ENCODE measurements at places on chromosomes 6 and 20.

DNA sequence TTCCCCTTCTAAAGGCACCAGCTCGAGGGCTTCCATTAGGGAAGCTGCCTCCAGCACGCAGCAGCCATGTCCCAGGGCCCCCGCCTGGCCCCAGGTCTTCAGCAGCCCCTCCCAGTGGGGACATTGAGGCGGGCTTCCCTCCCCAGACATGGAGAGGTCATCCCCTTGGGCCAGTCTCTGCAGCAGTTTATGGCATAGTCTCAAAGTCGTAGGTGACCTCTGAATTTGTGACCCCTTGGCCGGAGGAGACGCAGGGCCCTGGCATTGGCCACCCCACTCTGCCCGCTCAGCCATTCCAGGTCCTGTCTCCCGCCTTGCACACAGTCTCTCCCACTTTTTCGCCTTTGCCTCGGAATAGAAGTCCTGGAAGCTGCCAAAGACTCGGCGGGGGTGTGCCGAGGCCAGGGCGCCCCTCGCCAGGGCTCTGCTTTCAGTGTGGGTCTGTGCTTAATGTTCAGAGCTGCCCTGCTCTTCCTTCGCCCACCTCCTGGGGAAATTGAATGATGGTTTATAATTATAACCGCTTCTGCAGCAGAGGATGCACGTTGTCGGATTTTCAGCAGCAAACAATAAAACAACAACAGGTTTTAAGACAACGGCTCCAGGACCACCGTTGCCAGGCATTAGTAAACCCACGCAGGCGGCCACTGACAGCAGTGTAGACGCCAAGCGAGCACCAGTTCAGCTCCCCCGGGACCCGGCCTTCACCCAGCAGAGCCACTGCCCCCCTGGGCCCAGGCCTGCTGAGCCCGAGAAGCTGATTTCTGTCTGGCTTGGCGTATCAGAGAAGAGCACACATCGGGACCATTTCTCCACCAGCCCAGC lies 187.0 kb downstream of the TAF4 start:
- DNase-seq, result no peak

DNA sequence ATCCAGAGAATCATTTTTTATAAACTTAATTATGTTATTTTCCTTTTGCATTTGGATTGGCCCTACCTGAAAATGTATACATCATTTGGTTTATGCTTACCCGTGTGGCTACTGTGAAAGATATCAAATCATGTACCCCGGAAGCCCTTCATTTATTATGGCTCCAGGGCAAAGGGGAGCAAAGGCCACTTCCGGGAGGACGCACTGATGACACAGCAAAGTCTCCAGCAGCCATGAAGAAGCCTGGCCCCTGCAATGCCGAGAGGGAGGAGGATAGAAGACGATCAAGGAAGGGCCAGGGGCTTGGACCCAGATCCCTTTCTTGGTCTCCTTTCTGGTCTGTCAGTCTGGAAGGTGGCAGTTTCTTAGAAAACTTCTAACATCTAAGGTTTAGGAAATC lies 380.3 kb upstream of the AGPAT4 start:
- DNase-seq, result no peak

DNA sequence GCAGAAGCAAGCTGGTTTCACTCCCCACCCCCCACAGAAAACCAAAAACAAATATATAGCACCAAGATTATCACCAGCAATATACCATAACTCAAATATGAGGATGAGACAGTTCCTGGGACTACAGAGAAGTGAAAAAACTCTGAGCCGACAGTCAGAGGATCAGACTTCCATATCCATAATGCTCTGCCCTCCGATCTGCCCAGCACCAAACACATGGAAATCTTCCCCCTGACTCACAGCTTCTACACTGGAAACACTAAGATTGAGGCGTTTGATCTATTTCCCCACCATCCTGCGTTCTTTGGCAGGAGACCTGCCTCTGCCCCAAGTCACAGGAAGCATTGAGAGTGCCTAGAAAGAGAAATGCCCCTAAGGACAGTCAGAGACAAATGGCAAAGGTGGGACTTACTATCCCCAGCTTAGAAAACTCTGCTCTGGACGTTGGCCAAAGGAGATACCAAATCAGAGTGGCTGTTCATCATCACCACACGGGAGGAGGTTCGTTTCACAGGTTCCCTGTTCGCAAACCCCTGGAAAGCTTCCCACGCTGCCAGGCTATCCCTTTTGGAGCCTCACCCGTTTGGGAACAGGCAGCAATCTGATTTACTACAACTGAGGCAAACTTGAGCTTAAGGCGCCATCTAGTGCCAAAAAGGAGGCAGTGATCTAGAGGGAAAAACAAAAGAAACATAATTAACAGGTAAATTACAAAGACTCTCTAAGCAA lies 48.7 kb upstream of the SRSF6 start:
- DNase-seq, result peak; percentile 59

GRCh38 chr20:53681352-53682212 lies 87.9 kb upstream of the ZNF217 start:
- peak; percentile 27 for DNase-seq

DNA sequence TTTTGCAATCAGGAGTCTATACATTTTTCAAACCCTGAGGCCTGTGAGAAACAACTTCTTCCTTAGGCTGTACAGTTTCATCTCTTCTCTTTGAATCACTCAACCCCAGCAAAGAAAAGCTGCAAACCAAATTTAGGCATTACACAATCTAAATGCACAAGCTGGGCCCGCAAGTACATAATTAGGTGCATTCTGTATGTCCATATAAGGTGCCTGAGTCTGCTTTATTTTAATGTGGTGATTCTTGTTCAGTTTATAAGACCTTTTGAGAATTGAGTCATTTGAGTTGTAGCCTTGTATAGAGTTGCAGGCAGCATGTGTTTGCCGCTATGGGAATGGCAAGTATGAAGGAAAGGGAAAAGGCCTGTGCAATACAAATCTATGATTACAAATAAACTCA lies 709.6 kb upstream of the MARCKS start:
- DNase-seq, result no peak

GRCh38 chr20:13142143-13142542 lies 78.9 kb upstream of the ISM1 start:
- DNase-seq, result peak; percentile 3

GRCh38 chr6:41153451-41153850 lies 696 bp downstream of the TREML1 start:
- no peak for DNase-seq

DNA sequence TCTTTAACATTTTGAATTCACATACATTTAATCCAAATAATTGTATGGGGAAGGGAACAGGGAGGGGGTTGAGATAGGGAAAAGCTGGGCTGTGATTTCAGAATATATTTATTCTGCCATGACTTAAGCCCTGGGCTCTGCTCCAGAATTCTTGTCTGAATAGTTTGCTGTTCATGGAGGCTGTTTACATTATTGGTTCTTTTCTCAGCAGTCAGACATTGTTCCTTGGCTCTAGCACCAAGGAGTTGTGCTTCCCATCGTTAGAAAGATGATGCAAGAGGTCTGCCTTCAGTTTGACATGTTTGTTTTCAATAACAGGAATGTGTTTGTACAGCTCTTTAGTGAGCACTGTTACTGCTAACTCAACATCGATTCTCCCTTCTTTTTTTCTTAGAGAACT lies 198.8 kb upstream of the CDYL start:
- peak; percentile 96 for DNase-seq

GRCh38 chr20:25061103-25061799 lies 3.3 kb upstream of the ACSS1 start:
- no peak for DNase-seq

GRCh38 chr6:87922947-87923330 lies 124.7 kb upstream of the SPACA1 start:
- DNase-seq, result no peak

- peak; percentile 74 for DNase-seq
Observed at GRCh38 chr20:36462440-36463211, 78.7 kb upstream of the MYL9 start.

DNA sequence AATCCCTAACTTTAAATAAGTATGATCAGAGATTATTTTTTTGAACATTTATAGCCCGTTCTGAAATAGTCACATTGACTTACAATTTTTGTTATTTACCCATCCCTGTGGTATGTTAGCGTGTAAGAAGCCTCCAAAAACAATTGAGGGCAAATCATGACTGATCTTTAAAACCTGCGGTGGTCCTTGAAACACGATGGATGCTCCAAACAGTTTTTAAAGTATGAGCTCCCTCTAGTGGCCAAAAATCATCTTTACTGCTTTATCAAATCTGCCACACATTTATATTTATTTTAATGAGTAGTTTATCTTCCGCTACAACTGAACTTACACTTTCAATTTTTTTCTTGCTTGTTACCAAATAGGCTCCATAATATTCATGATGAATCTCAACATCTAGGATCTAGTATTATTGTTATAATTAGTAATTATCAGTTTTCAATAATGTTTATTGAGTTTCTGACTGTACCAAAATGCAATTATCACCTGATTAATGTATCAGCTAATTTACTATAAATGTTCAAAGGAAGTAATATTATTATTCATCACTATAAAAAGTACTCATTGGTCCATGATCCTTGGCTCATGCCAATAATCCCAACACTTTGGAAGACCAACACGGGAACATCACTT lies 52.2 kb downstream of the MARCKS start:
- DNase-seq, result peak; percentile 79

Data from lung microvascular endothelial cell (primary cell).